ENCODE measurements at places on chromosomes 6 and 20. TPM values are rescaled to one million over a fixed set of nuclear protein-coding genes. Genes with fewer than 3 reads are reported as not detected.
A peak's percentile ranks its signal among the peaks of the same experiment; 100 is the strongest.

DNA sequence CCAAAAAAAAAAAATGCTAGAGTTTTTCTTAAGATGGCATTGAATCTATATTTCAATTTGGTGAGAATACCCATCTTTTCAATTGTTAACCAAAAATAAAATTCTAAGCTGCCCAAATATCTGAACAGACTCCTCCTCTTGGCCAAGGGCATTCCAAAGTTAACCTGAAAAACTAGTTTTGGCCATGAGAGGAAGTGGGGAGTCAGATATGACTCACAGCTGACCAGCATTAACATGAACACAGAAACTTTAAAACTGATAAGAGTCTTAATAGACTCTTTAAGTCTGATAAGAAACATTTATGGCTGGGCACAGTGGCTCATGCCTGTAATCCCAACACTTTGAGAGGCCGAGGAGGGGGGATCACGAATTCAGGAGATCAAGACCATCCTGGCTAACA is 171.3 kb downstream of the FAXC start:
- no peak for DNase-seq

- peak; percentile 80 for DNase-seq
Observed at GRCh38 chr6:36028877-36029324, 1.3 kb downstream of the MAPK14 start.

DNA sequence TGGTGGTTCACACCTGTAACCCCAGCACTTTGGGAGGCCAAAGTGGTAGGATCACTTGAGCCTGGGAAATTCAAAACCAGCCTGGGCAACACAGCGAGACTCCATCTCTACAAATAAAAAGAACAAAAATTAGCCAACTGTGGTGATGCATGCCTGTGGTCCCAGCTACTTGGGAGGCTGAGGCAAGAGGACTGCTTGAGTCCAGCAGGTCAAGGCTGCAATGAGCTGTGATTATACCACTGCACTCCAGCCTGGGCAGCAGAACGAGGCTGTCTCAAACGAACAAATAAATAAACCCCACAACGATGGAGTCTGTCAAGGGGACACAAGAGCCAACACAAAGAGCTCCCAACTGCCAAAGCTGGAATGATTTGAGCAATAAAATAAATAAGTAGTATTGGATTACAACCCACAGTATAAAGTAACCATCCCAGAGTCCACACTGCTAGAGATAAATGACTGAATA is 13.5 kb downstream of the ZMYND8 start:
- no peak for DNase-seq

DNA sequence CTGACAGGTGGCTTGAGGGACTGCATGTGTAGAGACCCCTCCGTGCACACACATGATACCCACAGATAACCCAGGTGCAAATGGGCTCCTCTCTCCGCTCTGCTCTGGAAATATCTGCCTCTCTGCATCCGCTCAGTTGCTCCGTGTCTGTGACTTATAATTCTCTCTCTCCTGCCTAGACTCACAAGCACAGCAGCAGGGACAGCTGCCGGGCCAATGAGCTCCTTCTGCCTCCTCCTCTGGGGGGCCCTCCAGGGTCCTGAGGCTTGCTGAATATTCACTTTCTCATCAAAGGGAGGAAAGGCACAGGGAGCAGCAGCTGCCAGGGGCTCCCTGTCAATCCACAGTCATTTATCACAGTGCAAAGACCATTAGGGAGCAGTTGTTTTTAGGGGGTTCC is 24.1 kb downstream of the LRFN2 start:
- no peak for DNase-seq

GRCh38 chr20:58127701-58128111 is 100.7 kb downstream of the ANKRD60 start:
- DNase-seq, result no peak

GRCh38 chr6:69019832-69020231 is 384.8 kb downstream of the ADGRB3 start:
- no peak for DNase-seq

DNA sequence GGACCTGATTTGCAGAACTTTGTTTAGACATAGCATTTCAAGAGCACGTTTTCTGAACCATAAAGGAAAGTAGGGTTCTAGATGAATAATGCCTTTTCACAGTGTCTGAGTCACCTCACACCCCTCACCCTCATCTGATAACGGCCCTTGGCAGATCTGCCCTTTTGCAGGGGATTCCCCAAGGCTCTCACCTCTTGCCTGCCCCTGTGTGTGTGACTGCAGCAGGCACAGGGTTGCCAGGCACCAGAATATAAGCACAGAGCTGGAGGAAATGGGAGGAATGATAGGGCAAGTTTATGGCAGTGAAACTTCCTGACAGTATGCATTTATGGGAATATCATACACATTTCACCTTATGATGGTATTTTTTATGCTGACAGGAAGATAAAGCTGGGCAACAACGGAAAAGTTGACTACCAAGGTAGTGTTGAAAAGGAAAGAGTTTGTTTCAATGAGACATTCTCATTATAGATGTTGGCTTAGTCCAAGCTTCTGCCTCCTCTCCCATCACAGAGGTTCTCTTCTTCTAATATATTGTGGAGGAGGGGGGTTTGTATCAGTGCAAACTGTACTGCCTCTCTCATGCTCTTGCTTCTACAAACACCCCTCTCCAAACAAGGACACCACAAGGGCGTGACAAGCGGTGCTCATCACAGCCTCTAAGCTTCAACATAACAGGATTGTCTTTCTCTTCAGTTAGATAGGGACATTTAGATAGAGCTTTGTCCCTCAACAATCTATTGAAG is 101.5 kb upstream of the BACH2 start:
- no peak for DNase-seq

DNA sequence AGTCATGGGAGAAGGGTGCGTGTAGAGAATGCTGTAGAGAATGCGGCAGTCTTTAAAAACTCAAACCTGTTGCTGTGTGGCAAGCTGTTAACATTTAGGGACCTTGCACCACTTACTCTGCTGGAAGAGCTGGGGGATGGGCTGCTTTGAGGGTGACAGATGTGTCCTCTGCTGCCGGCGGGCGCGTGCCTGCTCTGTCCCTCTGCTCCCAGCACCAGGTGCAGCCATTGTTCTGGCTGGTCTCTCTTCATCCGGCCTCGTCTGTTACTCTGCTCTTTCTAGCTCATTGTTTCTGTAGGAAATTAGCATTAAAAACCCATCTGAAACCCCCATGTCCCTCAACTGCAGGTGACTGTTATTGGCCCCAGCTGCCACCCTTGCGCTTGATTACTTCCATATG is 78.5 kb downstream of the CBFA2T2 start:
- DNase-seq, result no peak

- no peak for DNase-seq
Observed at GRCh38 chr6:142927904-142928303, 17.1 kb downstream of the HIVEP2 start.

DNA sequence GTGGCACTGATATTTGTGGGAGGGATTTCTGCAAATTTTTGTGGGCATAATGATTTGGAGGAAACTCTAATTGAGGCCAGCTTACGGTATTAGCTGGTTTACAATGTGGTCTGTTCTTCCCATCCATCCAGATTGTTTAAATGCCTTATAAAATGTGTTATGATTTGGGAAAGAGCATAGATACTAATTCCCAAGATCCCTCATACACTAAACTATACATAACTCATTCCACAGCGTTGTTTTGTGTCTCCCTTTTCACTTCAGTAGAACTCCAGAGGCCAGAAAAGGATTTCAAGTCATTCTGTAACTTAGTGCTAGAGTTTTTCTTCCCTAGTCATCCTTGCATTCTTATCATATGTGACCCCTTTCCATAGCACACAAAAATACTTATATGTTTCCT is 292.6 kb upstream of the NT5E start:
- no peak for DNase-seq

GRCh38 chr20:14759979-14760378 is 422.6 kb upstream of the FLRT3 start:
- DNase-seq, result no peak

DNA sequence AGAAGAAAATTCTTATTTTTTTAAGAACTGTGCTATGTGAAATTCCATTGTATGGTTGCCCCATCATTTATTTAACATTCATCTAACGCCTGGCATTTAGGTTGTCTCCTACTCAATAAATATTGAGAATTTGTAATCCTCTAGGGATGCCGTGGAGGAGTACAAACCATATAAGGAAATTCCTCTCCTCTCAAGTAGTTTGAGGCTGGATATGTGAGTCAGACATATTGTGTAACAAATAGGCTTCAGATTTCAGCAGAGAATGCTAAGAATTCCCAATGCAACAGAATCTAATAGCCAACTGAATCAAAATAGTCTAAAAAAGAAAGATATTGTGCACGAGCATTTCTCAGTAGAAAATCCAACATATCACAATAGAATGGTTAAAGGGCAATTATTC is 174.7 kb downstream of the OTOR start:
- no peak for DNase-seq

CCHCR1 gene
- total RNA-seq, result 12.3 TPM

SLC13A3 gene
- 0.30 TPM for total RNA-seq

BMP5 gene
- total RNA-seq, result 2.3 TPM

PRDM1 gene
- 0.87 TPM for total RNA-seq

HUS1B gene
- not detected for total RNA-seq

SRSF12 gene
- 0.24 TPM for total RNA-seq

PARD6B gene
- total RNA-seq, result 5.6 TPM

HCRTR2 gene
- total RNA-seq, result not detected

TMEM74B gene
- total RNA-seq, result 2.9 TPM

CAGE1 gene
- total RNA-seq, result 0.11 TPM

NR2E1 gene
- not detected for total RNA-seq

SOX18 gene
- total RNA-seq, result 38.4 TPM
